CD4-positive, alpha-beta T cell (primary cell): ENCODE measurements at places on chromosomes 12 and 14.

DNA sequence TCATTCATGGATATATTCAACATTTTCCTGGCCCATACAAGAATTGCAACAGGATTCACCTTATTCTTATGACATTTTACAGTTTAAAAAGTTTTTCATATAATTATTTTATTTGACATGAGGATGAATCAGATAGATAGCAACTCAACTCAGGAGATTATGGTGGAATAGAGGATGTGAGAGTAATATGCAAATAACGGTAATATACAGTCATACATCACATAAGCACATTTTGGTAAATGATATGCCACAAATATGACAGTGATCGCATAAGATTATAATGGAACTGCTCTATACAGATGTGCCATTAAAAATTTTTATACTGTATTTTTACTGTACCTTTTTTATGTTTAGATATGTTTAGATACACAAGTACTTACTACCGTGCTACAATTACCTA, 24.1 kb upstream of the CRADD start:
- no peaks in the 10 kb centered on the region for H3K36me3 ChIP-seq
- no peak overlapping the region for H3K4me3 ChIP-seq
- H3K27ac ChIP-seq: no peak overlapping the region

DNA sequence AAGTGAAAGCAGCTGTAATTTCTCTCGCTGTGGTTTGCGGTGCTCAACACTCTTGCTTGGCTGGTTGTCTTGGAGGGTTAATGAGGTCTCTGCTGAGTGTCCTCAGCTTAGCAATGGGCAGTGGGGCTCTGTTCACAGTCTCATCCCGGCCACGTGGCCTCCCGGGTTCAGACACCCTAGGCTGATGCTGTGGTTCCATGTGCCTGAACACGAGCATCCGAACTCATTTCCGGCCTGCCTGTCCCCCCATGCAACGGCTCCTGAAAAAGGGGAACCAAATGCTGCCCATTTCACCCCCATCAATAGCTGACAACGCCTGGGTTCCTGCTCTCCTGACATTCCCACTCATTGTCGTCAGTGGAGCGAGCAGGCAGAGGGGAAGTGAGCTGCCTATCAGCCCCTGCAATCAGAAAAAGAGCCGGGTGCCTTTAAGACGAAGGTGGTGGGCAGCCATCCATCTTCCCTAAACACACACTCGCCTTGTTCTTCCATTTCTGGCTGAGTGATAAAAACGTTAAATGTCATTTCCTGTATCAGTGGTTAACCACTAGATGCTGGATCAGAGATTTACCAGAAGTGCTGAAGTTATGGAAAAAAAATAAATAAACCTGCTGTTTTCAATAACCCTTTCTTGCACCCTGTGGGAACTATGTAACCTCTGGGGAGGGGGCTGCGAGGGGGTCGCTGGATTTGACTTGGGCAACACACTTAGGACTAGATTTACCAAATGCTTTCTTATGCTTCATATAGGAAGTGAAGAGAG, 60.3 kb upstream of the BCL2L14 start:
- peak; percentile 42 for DNase-seq
- H3K27me3 ChIP-seq: no peaks in the 10 kb centered on the region
- peak overlapping the region; percentile 74 for H3K27ac ChIP-seq
- peak overlapping the region; percentile 46 for H3K4me3 ChIP-seq

DNA sequence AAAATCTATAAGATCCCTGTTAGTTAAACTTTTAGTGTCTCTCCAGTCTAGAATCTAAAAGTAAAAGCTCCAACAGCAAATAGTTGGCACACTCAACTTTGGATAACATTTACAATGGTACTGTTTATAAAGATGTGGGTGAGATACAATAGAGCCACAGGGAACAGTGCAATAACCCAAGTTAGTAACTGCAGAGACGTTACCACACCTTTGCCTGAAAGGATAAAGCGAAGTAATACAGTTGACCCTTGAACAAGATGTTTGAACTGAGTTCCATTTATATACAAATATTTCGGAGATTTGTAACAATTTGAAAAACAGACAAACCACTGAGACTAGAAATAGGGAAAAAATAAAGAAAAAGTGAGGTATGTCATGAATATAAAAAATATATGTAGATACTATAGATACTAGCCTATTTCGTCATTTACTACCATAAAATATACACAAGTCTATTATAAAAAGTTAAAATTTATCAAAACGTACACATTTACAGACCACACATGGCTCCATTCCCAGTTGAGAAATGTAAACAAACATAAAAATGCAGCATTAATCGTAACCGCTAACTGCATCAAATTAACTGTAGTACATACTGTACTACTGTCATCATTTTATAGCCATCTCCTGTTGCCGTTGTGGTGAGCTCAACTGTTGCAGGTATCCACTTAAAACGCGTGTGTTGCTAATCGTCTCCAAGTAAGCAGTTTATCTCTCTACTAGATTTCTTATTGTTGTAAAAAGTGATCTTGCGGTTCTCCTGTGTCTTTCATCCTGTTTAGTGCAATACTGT, 56.5 kb upstream of the HIF1A start:
- H3K27me3 ChIP-seq: no peaks in the 10 kb centered on the region
- DNase-seq: no peak
- no peaks in the 10 kb centered on the region for H3K4me1 ChIP-seq
- no peaks in the 10 kb centered on the region for H3K36me3 ChIP-seq

DNA sequence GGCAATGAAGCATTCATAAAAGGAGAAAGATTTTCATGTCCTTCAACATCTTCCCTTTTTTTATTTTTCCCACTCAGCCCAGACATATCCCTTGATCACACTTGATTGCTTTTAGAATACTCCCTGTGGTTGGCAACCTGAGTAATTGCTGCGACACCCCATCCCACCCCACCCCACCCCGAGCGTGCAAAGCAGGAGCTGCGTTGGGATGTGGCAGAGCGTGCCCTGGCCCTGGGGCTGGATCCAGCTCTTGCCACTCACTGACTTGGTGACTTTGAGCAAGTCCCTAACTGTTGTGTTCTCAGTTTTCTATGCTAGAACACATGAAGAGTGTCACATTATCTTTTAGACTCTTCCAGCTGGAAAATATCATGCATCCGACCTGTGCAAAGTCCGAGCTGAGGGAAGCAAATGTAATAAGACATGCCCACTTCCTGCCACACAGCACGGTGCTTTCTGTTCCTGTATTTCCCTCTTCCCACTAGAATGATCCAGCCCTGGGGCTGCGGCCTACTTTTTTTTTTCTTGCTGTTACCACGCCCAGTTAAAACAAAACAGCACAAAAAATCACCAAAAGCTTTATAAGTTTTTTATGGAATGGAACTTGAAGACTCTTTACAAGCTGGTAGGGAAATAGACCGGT, 4.0 kb downstream of the ASCL4 start:
- peaks cover 35% of the 10 kb centered on the region for H3K27me3 ChIP-seq
- no peak for DNase-seq
- peaks cover 13% of the 10 kb centered on the region for H3K4me1 ChIP-seq
- no peak overlapping the region for H3K27ac ChIP-seq

GRCh38 chr14:70770490-70770889, 38.8 kb downstream of the MAP3K9 start:
- no peaks in the 10 kb centered on the region for H3K27me3 ChIP-seq
- H3K4me3 ChIP-seq: no peak overlapping the region
- H3K36me3 ChIP-seq: no peaks in the 10 kb centered on the region
- no peak for DNase-seq
- H3K27ac ChIP-seq: no peak overlapping the region

DNA sequence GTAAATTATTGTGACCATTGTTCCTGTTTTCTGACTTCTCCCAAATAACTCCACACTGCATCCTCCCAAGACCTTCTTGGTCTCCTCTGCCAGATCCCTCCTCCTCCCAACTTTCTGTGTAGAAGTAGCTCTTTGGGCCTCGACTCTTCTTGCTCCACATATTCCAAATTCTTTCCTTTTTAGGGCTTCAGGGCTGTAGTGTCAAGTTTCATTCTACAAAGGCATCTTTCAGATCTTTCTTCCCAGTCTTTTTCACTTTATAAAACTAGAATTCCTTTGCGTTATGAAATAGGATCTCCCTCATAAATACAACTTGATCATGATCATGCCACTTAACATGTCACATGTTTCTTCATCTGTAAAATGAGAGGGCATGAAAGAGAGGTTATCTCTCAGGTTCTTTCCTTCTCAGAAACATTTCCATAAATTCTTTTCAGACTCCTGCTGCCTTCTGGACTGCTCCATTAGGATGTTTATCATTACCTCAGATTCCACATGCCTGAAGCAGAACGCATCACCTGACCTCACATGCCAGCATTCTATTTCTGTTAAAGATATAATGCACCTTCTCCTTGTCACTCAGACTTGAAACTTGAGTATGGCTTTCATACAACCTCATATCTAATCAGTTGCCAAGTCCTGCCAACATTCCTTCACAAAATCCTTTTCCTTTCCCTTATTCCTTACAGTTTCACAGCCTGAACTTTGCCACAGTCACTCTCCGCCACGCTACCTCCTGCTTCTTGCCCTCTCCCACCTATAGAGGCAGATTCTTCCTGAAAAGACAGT, 8.5 kb downstream of the SLC38A1 start:
- no peak overlapping the region for H3K4me3 ChIP-seq
- no peaks in the 10 kb centered on the region for H3K27me3 ChIP-seq
- peaks cover 29% of the 10 kb centered on the region for H3K36me3 ChIP-seq
- no peak for DNase-seq
- no peak overlapping the region for H3K27ac ChIP-seq
- peaks cover 68% of the 10 kb centered on the region for H3K4me1 ChIP-seq
